ENCODE measurements at places on chromosomes 7 and 10.

GRCh38 chr7:921581-922333, 32.7 kb downstream of the ADAP1 start:
- no peak for DNase-seq

DNA sequence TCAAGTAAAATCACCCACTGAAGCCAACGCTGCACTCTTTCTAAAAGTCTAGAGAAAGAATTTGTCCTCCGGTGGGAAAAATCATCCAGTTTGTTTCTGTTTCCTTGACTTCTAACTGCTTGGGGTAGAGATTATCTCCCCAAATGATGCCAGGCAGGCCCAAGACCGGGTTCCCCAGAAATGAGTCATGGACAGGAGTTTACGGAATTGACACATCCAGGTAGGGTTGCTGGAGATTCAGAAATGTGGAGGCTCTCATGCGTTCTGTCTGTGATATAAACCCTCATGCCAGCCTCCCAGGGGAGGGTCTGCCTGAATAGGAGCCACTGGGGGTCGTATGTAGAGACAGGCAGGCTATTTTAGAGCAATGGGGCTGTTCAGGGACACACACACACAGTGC, 230.9 kb downstream of the TCERG1L start:
- no peak for DNase-seq

DNA sequence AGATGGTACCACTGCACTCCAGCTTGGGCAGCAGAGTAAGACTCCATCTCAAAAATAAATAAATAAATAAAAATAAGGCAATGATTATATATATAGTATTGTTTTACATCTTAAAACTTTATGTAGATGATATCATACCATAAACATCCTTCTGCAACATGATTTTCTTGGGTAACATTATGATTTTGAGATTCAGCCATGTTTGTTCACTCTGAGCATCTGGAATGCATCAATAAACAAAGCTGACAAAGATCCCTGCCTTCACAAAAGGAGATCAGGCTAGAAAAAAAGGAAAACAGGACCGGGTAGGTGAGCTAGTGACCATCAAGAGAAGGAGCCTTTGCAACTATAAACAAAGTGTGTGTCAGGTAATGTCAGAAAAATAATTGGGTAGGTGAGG, 31.9 kb upstream of the KAT6B start:
- no peak for DNase-seq

DNA sequence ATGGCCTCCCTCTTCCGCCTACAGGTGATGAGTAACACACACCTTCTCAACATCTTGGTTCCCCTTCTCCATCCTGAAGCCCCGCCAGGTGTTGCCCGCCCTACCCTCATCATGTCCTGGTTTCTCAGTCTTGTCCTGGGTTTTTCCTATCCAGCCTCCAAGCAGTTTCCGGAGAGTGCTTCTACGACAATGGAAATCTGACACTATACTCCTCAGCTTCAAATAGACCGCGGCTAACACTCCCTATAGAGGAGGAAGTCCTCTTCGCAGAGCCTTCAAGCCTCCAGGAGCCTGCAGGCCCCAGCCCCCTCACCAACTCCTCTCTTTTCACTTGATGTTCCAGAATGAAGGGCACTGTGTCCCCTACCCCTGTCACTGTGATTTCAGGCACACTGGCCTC, 147.4 kb downstream of the PRPF18 start:
- DNase-seq, result no peak

DNA sequence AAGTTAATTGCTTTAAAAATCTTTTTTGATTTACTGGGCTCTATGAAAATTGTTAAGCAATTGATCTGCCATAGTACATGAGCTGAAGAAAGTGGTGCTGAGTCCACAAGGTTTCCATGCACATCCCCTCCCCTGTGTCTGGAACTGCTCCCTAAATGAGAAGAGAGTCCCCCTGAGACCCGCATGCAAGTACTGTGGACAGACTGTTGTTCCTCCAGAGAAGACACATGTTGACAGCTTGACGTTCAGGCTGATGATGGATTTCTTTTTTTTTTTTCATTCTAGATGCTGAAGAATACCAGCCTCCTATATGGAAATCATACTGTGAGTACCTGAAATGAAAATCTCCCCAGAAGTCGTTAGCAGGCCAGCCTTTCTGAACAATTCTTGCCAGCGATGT, 159.8 kb downstream of the CHN2 start:
- DNase-seq, result no peak

DNA sequence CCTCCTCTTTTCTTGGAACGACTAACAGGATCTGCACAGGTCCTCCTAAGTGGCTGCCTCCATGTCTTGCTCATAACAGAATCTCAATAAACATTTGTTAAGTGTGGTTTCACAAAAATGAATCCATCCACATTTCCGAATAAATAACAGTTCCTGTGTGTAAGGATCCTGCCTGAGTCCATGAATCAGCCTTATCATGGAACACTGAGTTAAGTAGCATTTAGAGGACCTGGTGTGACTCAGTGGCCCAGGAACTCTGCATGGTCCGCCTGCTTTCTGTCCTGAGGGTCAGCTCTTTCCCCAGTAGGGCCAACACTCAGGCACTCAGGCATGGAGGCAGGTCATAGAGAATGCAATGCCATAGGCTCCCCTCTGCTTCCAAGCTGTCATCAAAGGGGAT, 15.8 kb upstream of the C10orf90 start:
- DNase-seq, result no peak

DNA sequence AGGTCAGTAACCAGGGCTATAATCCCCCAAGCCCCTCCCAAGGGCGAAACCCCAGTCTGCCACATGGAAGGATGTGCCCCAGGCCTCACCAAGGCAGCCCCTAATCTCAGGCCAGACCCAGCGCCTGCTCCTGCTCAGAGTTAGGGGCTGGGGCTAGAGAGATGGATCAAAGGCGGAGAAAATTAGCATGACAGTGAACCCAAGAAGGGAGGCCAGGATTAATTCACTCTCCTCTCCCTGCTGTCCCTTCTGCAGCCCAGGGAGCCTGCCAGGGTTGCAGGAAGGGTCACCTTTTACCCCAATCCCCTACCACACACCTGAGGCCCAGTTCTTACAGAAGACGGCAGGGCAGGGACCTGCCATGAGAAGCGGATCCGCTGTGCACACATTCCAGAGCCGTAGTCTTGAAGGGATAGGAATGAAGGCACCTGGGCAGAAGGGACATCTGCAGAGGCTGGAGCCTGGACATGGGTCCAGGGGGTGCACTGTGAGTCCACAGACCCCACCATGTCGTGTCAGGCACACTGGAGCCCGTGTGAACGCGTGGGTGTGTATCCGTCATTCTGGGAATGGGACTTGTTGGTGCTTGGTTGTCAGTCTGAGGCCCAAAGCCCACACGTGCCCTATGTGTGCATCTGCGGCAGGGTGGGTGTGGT, 11.9 kb upstream of the ZMIZ1 start:
- no peak for DNase-seq

DNA sequence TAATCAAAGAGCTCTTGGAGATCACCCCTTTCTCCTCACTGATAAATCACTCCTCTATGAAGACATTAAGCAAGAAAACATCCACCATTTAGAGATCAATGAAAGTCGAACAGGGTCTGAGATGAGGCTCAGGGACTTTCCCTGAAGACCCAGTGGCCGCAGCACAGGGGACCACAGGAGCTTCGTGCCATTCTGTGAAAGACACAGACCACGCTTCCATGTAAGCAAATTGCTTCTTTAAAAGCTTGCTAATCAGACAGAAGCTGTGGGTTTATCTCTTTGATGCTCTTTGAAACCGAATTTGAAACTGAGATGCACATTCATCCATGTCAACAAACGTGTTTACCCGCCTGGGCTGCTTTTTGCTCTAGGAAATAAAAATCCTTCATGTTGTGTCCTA, 231.9 kb upstream of the PPP2R2D start:
- no peak for DNase-seq

DNA sequence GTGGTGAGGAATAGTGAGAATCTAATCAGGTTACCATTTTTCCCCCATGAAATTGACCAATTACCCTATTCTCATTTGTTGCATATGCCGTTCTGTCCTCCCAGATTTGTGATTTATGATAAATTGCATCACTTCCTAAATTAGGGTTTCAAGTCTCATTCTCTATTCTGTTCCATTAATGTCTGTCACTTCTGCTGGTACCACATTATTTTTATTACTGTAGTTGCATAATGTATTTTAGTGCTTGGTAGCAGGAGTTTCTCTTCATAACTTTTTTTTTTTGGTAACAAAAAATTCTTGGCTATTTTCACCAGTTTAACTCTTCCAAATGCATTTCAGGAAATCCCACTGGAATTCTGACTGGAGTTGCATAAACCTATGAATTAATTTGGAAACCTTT, 44.0 kb upstream of the FAM133B start:
- no peak for DNase-seq

GRCh38 chr10:34153663-34154382, 661.3 kb downstream of the PARD3 start:
- DNase-seq, result no peak

DNA sequence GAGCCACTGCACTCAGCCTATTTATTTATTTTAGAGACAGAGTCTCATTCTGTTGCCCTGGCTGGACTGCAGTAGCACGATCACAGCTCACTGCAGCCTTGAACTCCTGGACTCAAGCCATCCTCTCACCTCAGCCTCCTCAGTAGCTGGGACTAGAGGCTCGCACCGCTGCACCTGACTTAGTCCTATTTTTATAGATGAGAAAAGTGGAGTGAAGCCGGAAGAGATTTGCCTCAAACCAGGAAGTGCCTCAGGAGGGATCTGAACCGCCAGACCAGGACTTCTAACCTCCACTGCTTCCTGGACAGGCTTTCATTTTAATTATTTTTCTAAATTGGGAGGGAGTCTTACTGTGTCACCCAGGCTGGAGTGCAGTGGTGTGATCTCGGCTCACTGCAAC, 17.5 kb upstream of the CLIP2 start:
- DNase-seq, result no peak

GRCh38 chr7:124557587-124557986, 208.0 kb downstream of the GPR37 start:
- DNase-seq, result no peak

Measured in NCI-H1417 treated with DMSO at 0.1 percent for 48 hours (cell line).